ENCODE measurements at places on chromosomes 2 and 18.
A peak's percentile ranks its signal among the peaks of the same experiment; 100 is the strongest.

- DNase-seq = no peak
Measured at GRCh38 chr2:148184976-148185375, 164.1 kb downstream of the MBD5 start.

DNA sequence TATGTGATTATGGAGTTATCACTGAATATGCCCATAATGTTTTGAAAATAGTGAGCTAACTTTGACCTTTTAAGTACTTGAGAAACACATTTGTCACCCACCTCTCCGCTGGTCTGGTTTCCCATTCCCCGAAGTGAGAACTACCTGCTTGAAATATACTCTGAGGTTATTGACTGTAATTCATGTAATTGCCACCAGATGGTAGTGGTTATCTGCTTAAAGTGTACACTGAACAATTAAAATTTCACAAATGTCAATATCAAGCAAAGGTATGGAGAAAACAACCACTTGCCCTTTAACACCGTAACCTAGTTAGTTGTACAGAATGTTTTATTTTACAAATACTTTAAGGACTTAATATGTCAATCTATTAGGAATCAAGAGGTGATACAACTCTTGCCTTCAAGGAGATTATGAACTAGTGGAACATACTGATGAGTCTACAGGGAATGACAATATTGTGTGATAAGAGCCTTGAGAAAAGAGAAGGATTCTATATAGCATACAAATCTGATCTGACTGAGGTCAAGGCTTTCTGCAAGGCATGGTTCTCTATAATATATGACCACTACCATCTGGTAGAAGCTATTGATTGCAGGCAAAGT, 316.8 kb upstream of the KCNH7 start:
- peak; percentile 72 for DNase-seq

GRCh38 chr2:152460567-152460966, 125.6 kb downstream of the FMNL2 start:
- no peak for DNase-seq

GRCh38 chr18:23458830-23459529, 5.9 kb downstream of the RIOK3 start:
- no peak for DNase-seq

GRCh38 chr2:17387591-17387990, 130.6 kb downstream of the RAD51AP2 start:
- no peak for DNase-seq

GRCh38 chr2:102291319-102292075, 19.9 kb upstream of the IL1RL1 start:
- no peak for DNase-seq

- DNase-seq = no peak
Measured at GRCh38 chr18:61129001-61129400, 204.2 kb upstream of the CDH20 start.

DNA sequence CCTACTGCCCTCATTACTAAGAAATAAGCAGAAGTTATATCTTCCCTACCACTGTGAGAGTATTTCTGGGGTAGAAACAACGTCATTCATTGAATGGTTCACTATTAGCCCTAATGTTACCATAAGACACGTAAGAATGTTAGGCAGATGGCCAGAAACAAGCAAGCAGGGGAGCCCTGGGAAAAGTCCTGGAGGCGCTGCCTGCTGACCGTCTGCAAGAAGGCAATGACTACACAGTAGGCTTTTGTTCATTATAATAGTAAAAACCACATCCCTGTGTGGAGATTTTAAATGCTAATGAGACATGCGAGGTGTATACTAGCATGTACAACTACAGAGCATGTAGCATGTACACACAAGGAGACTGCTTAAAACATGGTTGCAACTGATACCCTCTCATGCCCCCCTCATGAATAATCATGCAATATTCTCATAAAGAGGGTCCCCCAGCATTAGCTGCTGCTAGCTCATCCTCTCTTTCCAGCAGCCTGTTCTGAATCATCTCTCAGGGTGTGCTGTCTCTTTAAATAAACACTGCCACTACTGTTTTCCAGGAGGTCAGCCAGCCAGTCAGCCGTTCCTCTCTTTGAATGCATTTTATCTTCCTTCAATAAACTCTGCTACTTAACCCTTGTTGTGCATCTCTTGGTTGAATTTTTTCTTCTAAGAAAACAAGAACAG, 23.6 kb downstream of the SUCLG1 start:
- DNase-seq = peak; percentile 51

DNA sequence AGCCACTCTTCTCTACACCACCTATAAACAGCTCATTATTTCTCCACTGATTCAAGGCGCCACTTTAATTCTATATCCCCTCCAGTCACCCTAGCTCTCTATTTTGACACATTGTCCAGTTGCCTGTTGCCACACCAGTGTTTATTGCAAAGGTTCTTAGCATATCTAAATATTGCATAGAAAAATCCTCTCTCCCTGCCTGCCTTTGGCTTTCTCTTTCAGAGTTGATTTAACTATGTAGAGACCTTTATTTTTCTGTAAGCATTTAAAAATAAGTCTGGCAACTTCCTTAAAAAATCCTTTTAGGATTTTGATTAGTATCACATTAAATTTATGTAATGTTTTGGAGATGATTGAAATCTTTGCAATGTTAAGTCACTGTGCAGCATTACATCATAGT, 47.9 kb upstream of the B3GNT7 start:
- no peak for DNase-seq

GRCh38 chr2:241255542-241256167, 59.8 kb downstream of the HDLBP start:
- no peak for DNase-seq

DNA sequence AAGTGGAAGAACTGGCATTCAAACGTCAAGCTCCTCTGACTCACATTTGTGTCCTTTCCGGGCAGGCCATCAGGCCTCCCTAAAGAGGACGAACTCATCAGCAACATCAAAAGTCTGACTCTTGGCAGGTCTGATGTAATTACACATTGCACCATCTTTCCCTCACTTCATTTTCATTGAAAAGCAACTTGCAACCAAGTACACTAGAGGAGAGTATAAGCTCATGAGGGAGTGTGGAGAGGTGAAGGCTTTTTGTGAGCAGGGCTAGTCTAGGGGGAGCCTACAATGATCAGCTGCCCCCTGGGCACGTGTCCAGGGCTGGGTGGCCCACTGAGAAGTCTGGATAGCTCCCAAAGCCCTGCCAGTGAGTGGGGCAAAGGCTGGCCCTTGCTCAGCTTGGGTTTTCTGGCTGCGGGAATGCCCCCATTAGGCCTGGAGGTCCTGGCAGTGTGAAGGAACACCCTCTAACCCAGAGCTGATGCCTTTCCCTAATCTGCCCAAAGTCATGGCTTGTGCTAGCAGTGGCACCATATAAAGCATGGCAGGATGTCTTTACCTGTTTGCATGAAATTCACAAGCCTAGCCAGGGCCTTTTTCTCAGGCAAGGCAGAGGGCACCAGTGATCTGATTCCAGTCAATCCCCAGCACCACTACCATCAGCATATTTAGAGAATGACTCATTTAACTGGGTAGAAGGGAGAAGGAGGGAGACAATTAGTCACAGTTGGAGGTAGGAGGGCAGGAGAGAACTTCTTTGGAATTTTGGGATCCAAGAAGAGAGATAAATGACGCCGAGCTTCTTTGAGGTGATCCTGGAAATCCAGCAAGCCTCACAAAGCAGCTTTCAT, 8.5 kb upstream of the DAW1 start:
- DNase-seq = peak; percentile 94

DNA sequence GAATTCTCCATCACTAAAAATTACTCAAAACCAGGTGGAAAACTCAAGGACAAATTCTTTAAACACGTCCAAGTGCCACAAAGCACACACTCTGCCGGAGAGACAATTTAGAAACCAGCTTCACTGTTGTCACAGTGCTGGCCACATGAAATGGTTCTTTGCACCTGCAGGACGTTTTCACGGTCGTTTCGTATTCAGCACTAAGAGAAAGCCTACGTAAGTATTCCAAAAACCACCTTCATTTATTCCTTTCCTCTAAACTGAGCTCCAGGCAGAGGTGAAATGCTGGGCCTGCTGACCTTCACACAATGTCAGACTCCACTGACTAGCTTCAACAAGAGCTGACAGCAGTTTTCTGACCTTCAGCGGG, 680 bp downstream of the ATP5F1A start:
- DNase-seq = peak; percentile 36

- peak; percentile 35 for DNase-seq
Measured at GRCh38 chr2:199378948-199379650, 78.6 kb downstream of the SATB2 start.

GRCh38 chr2:26217720-26218119, 26.7 kb downstream of the HADHA start:
- DNase-seq = no peak

DNA sequence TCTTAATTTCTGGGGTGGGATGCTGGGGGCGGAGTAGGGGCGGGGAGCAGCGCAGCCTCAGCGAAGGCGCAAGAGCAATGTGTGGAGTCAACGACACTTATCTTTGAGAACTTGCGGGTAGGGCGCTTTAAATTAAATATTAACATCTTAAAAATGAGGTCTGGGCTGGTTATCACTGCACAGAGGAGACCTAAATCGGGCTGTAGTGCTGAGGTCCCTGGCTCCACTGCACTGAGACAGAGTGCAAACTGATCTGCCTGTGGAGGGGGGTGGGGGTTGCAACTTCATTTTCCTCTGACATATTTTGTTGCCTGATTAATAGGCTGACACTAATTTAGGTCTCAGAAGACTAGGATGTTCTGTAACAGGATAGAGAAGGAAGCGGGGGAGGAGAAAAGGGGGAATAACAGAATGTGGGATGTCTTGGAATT, 253.0 kb upstream of the FANCL start:
- DNase-seq = no peak

DNA sequence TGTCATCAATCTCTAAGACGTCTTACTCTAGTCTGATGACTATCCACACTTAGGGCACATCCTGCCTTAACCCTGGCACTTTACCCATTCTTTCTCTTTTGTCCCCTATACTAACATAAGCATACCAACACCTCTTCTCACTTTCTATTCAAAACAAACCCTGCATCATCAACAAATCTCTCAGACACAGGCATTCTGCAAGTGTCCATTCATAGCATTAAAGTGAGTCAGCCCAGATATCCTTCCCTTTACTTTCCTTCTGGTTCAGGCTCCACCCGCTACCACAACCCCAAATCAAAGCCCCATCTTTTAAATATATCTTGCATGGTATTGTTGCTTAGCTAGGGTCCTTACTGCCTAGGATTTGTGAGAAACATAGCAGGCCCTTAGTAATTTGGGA, 3.8 kb downstream of the GRB14 start:
- peak; percentile 68 for DNase-seq

- DNase-seq = no peak
Measured at GRCh38 chr2:235508371-235509160, 14.7 kb downstream of the AGAP1 start.

- DNase-seq = no peak
Measured at GRCh38 chr2:197846777-197847176, 42.4 kb downstream of the PLCL1 start.

GRCh38 chr2:171798156-171798820, 95.8 kb downstream of the SLC25A12 start:
- DNase-seq = peak; percentile 10

GRCh38 chr2:38465789-38466127, 88.7 kb upstream of the ATL2 start:
- DNase-seq = no peak

DNA sequence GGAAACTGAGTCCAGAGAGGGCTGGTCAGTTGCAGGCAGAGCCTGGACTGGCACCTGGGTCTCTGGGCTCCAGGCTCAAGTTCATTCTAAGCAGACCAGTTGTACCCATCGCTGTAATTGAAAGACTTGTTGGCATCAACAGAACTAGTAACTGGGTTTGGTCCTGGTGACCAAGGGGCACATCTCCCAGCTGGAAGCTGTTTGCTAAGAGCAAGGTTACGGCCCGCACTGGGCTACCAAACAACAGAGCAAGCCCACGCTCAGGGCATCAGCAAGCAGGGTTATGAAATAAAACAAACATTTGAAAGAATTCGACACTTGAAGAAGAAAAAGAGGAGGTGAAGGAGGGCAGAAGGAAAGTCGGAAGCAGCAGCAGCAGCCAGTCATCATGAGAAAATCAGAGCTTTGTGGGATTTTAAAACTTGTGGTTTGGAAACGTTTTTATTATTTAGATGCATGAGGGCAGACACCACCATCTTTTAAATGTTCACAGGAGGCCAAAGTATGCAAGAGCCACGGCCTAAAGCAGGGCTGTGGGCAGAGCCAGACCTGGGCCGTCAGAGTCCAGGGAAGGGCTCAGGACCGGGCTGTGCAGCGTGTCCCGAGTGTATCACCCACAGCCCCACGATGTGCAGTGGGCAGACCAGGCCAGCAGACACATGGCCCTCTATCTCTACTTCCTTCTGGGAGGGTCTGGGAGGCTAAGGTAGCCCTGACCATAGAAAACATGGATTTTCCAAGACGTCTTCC, 220.3 kb downstream of the BCL2 start:
- DNase-seq = no peak

- no peak for DNase-seq
Measured at GRCh38 chr2:118044103-118044716, 30.3 kb upstream of the CCDC93 start.

DNA sequence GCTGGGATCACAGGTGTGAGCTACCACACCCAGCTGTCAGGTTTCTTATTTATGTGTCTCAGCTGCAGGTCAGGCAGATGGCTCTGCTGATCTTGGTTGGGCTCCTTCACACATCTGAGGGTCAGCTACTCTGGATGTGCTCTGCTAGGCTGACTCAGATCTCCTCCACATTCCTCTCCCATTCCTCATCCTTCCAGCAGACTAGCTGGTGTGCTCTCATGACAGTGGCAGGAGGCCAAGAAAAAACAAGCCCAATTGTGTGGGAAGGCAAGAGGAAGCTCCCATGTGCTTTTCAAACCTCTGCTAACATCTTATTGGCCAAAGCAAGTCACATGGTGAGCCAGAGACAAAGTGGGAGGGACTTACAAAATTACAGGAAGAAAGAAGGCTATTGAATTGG, 11.7 kb upstream of the MSH6 start:
- peak; percentile 88 for DNase-seq

GRCh38 chr2:58120626-58121229, 74.1 kb downstream of the VRK2 start:
- no peak for DNase-seq

DNA sequence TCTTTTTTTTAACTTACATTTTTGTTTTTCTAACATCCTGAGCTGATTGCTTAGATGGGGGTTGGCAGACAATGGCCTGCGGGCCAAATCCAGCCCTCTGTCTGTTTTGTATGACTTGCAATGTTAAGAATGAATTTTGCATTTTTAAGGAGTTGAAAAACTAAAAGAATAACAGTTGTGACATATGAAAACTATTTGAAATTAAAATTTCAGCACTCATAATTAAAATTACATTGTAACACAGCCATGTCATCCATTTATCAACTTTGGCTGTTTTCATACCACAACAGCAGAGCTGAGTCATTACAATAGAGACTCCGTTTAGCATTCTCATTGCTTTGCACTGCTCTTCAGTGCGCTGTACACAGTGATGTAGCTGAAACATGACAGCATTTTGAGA, 94.1 kb upstream of the MC4R start:
- no peak for DNase-seq
